ENCODE measurements at places on chromosomes 13 and 19.

GRCh38 chr13:58908019-58908679, 1255.6 kb downstream of the DIAPH3 start:
- no peak for DNase-seq

DNA sequence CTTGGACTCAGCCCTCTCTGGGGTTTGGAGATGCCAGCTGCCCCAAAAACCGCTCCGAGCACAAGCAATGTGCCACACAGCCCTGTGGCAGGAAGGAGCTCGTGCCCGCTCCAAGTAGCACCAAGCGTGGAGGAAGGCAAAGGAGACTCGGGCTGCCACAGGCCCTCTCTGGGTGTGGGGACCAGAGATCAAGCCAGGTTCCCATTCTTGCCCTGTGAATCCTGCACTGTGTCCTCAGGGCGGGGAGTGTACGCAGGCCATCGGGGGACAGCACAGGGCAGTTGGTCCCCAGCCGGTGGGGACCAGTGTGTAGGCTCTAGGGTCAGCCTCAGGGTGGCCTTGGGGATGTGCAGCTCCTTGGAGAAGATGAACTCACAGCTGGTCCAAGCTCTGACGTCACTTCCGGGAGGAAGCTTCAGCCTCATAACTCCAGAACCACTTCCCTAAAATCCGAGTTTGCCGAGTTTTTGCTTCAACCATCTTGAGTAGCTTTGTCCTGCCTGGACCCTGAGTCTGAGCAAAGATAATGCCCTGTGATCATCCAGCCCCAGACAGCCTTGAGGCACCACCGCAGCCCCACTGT, 9.3 kb upstream of the CPAMD8 start:
- no peak for DNase-seq

GRCh38 chr19:11478167-11479089, 2.4 kb downstream of the ELAVL3 start:
- DNase-seq: no peak

DNA sequence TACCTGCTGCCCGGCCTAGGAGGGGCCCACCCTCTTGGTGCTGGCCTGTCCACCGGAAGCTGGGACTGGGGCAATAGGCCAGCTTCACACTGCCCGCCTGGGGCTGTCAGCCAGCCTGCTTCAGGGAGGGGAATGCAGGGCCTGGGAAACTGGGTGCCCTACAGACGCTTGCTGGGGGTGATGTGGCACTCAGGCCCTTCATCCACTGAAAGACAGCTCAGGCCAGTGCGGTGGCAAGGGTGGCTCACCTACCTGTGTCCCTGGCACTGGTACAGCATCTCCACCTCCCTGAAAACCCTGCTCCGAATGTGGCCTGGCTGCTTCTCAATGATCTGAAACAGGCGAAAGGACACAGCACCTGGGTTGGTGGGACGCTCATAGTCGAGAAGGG, 7.8 kb downstream of the MKNK2 start:
- no peak for DNase-seq

DNA sequence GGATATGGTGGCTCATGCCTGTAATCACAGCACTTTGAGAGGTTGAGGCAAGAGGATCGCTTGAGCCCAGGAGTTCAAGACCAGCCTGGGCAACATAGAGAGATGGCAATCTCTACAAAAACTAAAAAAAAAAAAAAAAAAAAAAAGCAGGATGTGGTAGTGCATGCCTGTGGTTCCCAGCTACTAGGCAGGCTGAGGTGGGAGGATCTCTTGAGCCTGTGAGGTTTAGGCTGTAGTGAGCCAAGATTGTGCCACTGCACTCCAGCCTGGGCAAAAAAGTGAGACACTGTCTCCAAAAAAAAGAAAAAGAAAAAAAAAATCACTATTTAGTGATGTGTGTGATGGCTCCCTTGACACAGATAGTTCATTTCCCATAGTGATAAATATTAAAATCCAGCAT, 365.0 kb upstream of the NBEA start:
- no peak for DNase-seq

GRCh38 chr13:95033890-95034289, 267.4 kb downstream of the ABCC4 start:
- DNase-seq: no peak

DNA sequence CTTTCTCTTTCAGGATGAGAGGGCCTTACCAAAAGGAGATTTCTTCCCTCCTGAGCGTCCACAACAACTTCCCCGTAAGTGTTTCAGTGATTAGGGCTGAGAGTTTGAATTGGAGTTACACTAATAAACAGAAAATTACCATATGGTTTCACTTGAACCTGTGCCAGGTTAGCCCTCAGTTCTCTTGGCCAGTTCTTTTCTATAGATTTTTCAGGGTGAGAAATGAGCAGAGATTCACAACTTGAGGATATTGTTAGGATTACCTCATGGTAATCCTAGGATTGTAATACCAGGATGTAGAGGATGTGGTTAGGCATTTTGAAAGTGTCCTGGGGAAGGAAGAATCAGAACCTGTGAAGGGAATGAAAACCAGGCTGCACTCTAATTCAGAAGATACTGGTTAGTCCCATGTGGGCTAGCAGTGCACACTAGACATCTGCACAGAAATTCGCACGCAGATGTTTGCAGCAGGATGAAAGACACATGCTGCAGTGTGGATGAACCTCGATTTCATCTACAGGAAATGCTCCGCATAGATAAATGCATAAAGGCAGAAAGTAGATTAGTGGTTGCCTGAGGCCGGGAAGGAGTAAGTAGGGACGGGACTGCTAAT, 24.1 kb downstream of the HNRNPM start:
- no peak for DNase-seq

DNA sequence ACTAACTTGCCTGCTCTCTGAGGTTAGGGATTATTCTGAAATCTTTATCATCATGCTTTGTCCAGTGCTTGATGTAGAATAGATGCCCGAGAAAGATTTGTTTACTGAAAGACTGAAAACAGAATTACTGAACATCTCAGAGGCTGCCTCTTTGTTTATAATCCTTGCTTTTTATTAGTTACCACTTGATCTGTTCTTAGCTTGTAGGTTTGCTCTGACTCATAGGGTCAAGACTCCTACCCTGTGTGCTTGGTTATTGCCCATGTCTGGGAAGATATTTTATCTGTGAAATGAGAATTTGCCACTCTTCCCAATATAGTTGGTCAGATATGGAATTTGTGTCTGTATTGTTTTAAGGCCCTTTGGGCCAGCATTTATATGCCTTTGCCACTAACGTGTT, 675.3 kb downstream of the DIAPH3 start:
- no peak for DNase-seq

- no peak for DNase-seq
Measured at GRCh38 chr19:40682431-40682964, 8.0 kb downstream of the NUMBL start.

DNA sequence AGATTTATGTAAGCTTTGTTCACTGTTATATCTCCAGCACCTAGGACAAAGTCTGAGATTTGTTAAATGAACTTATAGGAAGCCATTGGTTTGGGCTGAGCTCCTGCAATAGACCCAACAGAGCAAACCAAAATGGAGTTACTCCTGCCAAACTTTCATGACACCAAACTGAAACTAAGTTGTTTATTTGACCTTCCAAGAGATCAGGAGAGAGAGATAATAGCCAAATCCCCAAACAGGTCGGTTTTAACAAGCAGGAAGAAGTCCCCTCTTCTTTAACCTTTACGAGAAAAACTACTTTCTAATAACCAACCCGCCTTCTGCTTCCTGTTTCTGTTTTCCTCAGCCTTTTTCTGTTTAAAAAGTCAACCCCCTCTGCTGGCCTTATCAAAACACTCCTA, 54.9 kb upstream of the ATP12A start:
- DNase-seq: no peak

DNA sequence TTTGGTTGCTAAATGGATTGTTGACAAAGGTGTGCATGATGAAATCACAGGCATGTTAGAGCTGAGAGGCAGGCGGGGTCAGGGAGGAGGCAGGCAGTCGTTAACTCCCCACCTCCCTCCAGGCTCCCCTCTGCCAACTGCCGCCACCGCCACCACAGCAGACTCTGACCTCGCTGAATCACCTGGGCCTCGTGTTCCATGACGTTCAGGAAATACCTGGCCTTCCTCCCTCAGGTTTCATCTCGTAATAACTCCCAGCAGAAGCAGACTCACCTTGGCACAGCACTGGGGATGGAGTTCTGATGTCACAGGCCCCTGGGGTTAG, 198.5 kb downstream of the KATNAL1 start:
- DNase-seq: no peak

- DNase-seq: no peak
Measured at GRCh38 chr13:20815464-20815863, 41.7 kb upstream of the EEF1AKMT1 start.

- no peak for DNase-seq
Measured at GRCh38 chr13:94113245-94113644, 366.2 kb downstream of the DCT start.

- no peak for DNase-seq
Measured at GRCh38 chr13:61531383-61532065, 115.9 kb upstream of the PCDH20 start.

- DNase-seq: no peak
Measured at GRCh38 chr19:21022996-21023395, 2.5 kb downstream of the ZNF430 start.

DNA sequence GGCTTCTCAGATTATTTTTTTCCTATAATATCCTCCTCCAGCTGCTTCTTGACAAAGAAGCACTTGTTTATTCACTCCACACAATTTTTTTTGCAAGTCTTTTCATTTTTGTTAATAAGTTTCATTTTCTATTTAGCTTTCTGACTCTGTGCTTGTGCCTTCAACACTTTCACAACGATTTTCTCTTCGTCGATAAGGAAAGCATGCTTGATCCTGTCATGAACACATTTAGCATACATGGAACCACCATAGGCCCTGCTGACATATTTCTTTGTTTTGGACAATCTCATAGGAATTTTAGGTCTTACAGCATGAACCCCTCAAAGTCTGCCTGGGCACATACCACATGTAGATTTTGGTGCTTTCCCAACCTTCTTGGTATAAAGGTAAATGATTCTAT, 346.0 kb downstream of the KCNRG start:
- no peak for DNase-seq

GRCh38 chr13:59842507-59842906, 321.2 kb downstream of the DIAPH3 start:
- DNase-seq: no peak

Data from activated gamma-delta T cell (primary cell).